ENCODE measurements at places on chromosomes 7 and 10.

DNA sequence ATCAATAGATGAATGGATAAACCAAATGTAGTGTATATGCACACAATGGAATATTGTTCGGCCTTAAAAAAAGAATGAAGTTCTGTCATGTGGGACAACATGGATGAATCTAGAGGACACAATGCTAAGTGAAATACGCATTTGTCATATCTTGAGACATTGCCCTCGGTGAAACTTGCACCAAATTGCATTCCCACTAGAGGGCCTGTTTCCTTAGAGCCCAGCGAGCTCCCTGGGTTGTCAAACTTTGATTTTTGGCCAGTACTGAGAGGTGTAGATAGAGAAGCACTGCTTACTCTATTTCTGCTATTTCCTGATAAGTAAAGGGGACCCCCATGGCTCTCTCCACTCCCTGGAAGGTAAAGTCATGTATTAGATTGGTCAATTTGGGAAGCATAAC is 157.1 kb downstream of the GPAM start:
- DNase-seq = no peak

- no peak for DNase-seq
These were observed 11.4 kb downstream of the TCAF1 start for GRCh38 chr7:143890558-143890957.

DNA sequence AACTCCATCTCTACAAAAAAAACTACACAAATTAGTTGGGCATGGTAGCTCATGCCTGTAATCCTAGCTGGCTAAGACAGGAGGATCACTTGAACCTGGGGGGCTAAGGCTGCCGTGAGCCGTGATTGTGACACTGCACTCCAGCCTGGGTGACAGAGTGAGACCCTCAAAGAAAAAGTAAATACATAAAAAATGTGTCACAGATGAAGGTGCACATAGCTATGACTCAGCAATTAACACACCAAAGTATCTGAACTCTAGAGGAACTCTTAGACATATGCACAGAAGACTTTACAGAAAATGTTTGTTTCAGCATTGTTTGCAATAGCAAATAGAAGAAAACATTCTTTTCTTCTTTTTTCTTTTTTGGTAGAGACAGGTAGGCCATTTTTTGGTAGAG is 8.3 kb downstream of the C10orf62 start:
- no peak for DNase-seq

GRCh38 chr10:102627736-102628293 is 16.5 kb upstream of the TRIM8 start:
- no peak for DNase-seq

DNA sequence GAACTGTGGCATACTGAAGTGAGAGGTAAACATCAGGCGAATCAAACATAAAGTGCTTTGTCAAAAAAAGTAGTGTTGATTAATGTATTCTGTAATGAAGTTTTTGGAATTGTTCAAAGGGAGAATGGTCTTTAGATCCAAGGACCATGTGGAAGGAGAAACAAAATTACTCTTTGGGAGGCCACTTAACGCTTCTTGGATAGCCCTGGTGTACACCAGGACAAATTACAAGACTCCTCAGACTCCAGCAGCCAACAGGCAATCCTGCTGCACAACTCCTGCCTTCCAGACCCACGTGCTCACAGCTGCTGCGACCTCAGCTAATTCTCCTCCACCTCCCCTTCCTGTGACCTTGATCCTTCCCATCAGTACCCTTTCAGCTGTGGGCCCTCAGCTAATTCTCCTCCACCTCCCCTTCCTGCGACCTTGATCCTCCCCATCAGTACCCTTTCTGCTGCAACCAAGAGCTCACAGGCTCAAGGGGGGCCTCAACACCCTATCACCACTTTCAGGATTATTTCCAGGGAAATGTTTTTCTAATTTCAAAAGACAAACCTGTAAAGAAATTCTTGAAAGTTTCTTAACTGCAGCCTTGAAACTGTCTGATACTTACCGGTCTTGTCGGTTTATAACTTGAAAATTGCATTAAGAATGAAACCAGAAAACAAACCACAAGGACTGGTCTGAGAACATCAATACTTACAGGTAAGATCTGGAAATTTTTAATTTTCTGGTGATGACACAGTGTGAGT is 29.7 kb upstream of the DDC start:
- peak; percentile 18 for DNase-seq

All from activated CD4-positive, alpha-beta T cell treated with anti-CD3 and anti-CD28 coated beads for 36 hours (primary cell).